Endothelial cell of umbilical vein (primary cell): ENCODE measurements at places on chromosomes 16 and 17. TPM values are rescaled to one million over a fixed set of nuclear protein-coding genes. Genes with fewer than 3 reads are reported as not detected.

Gene SLC25A39
- 88.5 and 97.9 TPM in 2 replicates for total RNA-seq

Gene TVP23A
- not detected in 2 replicates for total RNA-seq

Gene RDM1
- 0.46 TPM in 1 of 2 replicates, not detected in the other for total RNA-seq

Gene MPV17L
- 0.22 and 0.32 TPM in 2 replicates for total RNA-seq

GRCh38 chr17:6381526-6382465 lies 53.1 kb downstream of the AIPL1 start:
- DNase-seq = no peak
- H3K27ac ChIP-seq = no peak overlapping the region
- H3K4me1 ChIP-seq = no peaks in the 10 kb centered on the region
- no peaks in the 10 kb centered on the region for H3K36me3 ChIP-seq
- no peak overlapping the region for H3K4me3 ChIP-seq

DNA sequence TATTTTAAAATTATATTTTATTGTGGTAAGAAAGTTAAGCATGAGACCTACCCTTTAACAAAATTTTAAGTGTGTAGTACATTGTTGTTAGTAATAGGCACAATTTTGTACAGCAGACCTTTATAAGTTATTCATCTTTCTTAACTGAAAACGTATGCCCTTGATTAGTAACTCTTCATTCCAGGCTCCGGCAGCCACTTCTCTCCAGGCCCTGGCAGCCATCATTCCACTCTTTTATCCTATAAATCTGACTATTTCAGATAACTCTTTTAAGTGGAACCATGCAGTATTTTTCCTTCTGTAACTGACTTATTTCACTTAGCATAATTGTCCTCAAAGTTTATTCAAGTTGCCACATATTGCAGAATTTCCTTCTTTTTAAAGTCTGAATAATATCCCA lies 348.2 kb downstream of the CDH11 start:
- H3K4me3 ChIP-seq = no peak overlapping the region
- H3K27me3 ChIP-seq = no peaks in the 10 kb centered on the region
- no peaks in the 10 kb centered on the region for H3K36me3 ChIP-seq
- H3K27ac ChIP-seq = no peak overlapping the region

DNA sequence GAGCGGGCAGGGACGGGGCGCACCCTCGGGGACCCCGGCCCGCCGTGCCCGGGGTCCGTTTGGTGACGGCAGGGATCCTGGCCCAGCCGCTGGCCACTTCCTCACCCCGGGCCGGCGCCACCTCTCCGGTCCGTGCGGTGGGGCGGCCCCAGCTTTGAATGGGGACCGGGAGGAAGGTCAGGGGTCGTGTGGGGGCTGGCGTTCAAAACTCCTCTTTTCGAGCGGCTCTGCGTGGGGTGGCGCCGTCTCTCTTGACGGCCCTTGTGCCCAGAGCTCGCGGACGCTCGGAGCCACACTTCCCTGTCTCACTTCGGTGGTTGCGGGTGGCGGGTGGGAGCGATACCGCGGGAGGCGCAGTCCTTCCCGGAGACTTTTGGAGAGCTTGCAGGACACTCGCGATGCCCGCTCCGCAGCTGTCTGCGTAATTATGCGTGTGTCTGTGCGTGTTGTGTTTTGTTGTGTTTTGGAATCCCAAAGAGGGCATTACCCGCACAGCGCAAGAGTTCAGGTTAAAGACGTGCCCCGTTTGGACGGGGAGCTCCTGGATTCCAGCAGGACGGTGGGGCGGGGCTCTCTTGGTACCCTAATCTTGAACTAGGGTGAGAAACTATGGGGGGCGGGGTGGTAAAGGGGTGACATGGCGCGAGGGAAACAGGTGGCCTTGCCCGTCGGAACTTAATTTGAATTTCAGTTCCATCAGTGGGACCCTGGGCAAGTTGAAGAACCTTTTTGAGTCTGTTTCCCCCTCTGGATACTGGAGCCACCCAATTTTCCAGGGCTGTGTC lies 637 bp downstream of the PLCG2 start:
- H3K4me3 ChIP-seq = peak overlapping the region; percentile 59
- H3K4me1 ChIP-seq = peaks cover 6% of the 10 kb centered on the region
- H3K27ac ChIP-seq = no peak overlapping the region
- peak; percentile 12 for DNase-seq

- H3K36me3 ChIP-seq = no peaks in the 10 kb centered on the region
- peaks cover 2% of the 10 kb centered on the region for H3K27me3 ChIP-seq
- H3K4me1 ChIP-seq = peaks cover 3% of the 10 kb centered on the region
Measured at GRCh38 chr16:11639925-11640899, 28.0 kb upstream of the SNN start.

DNA sequence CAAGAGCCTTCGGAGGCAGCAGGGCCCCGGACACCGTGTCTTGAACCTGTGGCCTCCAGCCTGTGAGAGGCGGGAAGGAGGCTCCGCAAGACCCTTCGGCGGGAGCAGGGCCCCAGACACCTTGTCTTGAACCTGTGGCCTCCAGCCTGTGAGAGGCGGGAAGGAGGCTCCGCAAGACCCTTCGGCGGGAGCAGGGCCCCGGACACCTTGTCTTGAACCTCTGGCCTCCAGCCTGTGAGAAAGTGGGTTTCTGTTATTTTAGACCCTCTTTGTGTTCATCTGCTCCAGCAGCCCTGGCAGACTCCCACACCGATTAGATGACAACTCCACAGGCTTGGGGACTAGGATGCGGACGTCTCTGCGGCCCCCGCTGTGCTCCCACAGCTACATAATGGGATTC lies 30.0 kb downstream of the FBXO31 start:
- H3K36me3 ChIP-seq = peaks cover 9% of the 10 kb centered on the region
- H3K27ac ChIP-seq = no peak overlapping the region
- no peak for DNase-seq
- H3K4me3 ChIP-seq = no peak overlapping the region
- no peaks in the 10 kb centered on the region for H3K4me1 ChIP-seq
